Chondrocyte (in vitro differentiated cells): ENCODE measurements at places on chromosomes 5 and 9. TPM values are rescaled to one million over a fixed set of nuclear protein-coding genes. Genes with fewer than 3 reads are reported as not detected.

GRCh38 chr9:82989929-82990328 is 73.0 kb downstream of the RASEF start:
- DNase-seq: no peak
- H3K36me3 ChIP-seq: no peaks in the 10 kb centered on the region
- no peaks in the 10 kb centered on the region for H3K27me3 ChIP-seq
- H3K27ac ChIP-seq: no peak overlapping the region
- H3K4me3 ChIP-seq: no peak overlapping the region
- H3K4me1 ChIP-seq: peaks cover 20% of the 10 kb centered on the region

DNA sequence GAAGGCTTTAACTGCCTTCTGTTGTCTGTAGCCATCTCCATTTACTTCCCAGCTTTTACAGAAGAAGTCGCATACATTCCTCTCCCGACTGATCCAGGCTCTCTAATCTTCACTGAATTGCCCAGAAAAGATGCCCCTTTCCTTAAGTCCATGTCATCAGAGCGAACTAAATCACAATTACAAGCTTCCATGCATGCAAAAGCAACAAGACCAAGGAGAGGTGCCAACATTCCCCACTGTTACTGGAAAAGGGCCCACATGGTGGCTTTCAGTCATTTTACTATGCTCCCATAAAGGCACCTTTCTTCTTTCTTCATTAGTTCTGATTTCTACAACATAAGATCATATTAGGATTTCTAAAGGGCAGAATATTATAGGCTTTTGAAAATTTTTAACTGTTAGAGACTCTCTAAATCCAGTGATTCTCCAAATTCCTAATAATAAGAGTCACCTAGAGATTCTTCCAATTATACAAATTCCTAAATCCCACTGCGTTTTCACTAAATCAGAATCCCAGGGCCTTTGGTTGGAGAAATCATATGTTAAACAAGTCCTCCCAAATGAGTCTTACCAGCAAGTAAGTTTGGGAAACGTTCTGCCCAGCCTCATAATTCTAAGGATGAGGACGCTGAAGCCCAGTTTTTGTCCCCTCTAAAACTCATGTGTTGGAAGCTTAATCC is 17.0 kb upstream of the ZFR start:
- no peaks in the 10 kb centered on the region for H3K4me1 ChIP-seq
- no peaks in the 10 kb centered on the region for H3K36me3 ChIP-seq
- no peak overlapping the region for H3K4me3 ChIP-seq
- H3K27ac ChIP-seq: no peak overlapping the region

Gene PDLIM4
- total RNA-seq: 55.1 to 97.8 TPM (median 59.2 TPM) in 3 replicates

DNA sequence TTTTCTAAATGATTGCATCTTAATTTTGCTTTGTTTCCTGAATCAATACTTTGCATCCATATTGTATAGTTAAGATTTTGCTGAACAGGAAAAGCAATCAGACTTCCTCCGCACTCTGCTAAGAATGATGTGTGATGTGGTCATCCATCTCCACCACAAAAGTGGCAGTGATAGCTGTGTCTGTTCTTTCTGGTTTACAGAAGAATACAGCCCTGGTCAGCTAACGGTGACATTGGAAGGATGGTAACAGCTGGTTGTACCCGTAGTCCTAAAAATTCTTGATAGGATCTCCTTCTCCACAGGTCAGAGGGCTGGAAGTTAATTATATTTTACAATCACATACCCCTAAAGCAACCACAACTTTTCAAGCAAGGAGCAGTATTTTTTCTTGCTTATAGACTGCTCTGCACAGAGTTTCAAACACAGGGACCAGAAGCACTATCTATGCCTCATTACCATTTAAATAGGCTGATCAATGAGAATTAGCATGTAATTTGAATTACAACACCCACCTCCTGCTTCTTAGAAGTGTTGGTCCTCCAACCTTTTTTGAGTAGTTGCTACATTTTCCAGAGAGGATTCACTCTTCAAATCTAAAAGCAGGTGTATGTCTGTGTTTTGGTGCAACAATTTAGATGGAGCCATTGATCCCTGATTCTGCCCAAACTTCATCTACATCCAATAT is 1191.9 kb upstream of the NUDT12 start:
- DNase-seq: no peak
- H3K27me3 ChIP-seq: no peaks in the 10 kb centered on the region
- H3K36me3 ChIP-seq: no peaks in the 10 kb centered on the region
- no peak overlapping the region for H3K27ac ChIP-seq

DNA sequence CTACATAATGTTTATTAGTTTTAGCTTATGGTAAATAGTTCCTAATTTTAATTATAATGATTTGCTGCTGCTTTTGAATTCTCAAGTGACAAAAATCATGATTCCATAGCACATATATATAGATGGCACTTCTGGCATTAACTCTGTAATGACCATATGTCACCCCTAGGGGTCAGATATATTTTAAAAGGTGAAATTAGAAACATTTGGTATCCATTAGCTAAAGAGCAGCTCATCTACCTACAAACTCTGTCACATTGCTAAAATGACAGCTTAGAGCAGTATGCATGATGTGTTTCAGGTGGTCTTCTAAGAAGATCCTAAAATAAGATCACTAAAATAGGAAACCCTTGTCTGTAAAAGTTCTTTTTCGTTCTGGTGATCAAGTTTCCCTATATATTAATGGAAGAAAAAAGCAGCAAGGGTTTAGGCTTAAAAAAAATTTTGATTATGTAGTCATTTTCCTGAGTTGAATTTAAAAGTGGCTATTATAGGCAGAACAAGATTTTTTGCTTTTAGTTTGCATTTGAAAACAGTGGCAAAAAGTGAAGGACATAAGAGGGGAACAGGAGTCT is 157.7 kb upstream of the POU5F2 start:
- no peaks in the 10 kb centered on the region for H3K4me1 ChIP-seq
- no peak for DNase-seq
- no peaks in the 10 kb centered on the region for H3K36me3 ChIP-seq
- H3K27me3 ChIP-seq: no peaks in the 10 kb centered on the region
- H3K27ac ChIP-seq: no peak overlapping the region
- no peak overlapping the region for H3K4me3 ChIP-seq

Gene MARCHF3
- 1.5 to 2.2 TPM (median 2.0 TPM) in 3 replicates for total RNA-seq

GRCh38 chr9:128203024-128203706 is at the start of gene DNM1:
DNM1 (plus strand) TSS chr9:128203379; CDS start chr9:128203471, 92 bp downstream.
- H3K27me3 ChIP-seq: no peaks in the 10 kb centered on the region
- peak within 1 kb of the TSS; percentile 85 for H3K27ac ChIP-seq
- H3K36me3 ChIP-seq: no peaks in the 10 kb centered on the region

- H3K27ac ChIP-seq: no peak overlapping the region
- no peak overlapping the region for H3K4me3 ChIP-seq
- H3K27me3 ChIP-seq: no peaks in the 10 kb centered on the region
- DNase-seq: no peak
- peaks cover 4% of the 10 kb centered on the region for H3K36me3 ChIP-seq
Measured at GRCh38 chr5:139094154-139095131, 103.7 kb downstream of the SIL1 start.

DNA sequence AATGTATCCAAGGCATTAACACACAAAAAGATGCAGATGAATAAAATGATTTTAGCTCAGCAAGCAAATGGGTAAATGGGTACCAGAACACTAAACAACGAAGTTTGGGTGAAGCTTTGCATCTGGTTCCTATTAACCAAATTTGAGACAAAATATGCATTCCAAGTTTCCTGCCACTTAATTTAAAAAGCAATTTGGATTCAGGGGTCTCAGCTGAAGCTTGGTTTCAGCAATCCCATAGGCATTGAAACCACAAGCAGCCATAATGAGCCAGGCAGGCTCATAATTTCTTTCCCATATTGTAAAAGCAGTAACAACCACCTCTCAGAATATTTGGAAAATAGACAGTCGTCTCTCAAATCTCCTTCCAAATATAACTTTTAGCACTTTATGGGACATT is 138.9 kb downstream of the NXNL2 start:
- no peak for DNase-seq
- no peak overlapping the region for H3K4me3 ChIP-seq
- no peak overlapping the region for H3K27ac ChIP-seq
- no peaks in the 10 kb centered on the region for H3K27me3 ChIP-seq
- H3K4me1 ChIP-seq: no peaks in the 10 kb centered on the region

- no peak overlapping the region for H3K27ac ChIP-seq
- H3K36me3 ChIP-seq: peaks cover 3% of the 10 kb centered on the region
- DNase-seq: no peak
- H3K4me3 ChIP-seq: no peak overlapping the region
Measured at GRCh38 chr5:37034955-37035354, 158.4 kb downstream of the NIPBL start.

- no peak overlapping the region for H3K4me3 ChIP-seq
- DNase-seq: no peak
- H3K27me3 ChIP-seq: no peaks in the 10 kb centered on the region
Measured at GRCh38 chr5:92930057-92930456, 651.0 kb downstream of the NR2F1-AS1 start.

DNA sequence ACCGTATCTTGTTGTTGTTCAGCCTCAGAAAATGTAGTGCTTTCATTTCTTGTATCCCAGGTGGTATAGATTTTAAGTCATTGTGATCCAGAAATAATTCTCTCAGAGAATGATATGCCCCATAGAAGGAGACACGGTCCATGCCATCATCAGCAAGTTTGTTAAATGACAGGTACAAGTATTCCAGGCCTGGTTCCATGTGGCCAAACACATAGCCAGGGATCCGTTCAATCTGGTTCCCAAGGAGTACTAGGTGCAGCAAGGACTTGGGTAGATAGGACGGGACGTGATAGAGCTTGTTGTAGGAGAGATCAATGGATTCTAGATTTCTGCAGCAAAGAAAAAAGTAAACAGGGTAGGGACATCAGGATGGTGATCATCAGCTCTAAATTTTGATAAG is 18.4 kb upstream of the ASPN start:
- peaks cover 78% of the 10 kb centered on the region for H3K4me1 ChIP-seq
- no peak overlapping the region for H3K27ac ChIP-seq
- DNase-seq: no peak
- no peaks in the 10 kb centered on the region for H3K27me3 ChIP-seq
- H3K4me3 ChIP-seq: no peak overlapping the region

DNA sequence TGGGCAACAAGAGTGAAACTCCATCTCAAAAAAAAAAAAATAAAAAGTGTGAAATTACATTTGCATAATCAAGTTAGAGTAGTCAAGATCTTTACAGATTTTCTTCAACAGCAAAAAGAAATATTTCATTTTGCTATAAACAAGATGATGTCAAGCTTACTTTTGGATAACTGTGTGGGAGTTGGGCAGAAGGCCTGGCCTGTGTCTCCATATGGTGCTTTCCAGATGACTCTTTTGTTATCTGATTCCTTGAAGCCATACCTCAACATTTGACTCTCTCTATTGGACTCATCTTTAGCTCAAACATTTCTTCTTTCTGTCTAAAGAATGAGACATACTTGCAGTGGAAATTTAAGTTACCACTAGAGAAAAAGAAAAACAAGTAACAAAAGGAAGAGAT is 246.8 kb downstream of the MSX2 start:
- H3K4me3 ChIP-seq: no peak overlapping the region
- H3K4me1 ChIP-seq: no peaks in the 10 kb centered on the region
- no peak overlapping the region for H3K27ac ChIP-seq
- DNase-seq: no peak
- no peaks in the 10 kb centered on the region for H3K36me3 ChIP-seq

DNA sequence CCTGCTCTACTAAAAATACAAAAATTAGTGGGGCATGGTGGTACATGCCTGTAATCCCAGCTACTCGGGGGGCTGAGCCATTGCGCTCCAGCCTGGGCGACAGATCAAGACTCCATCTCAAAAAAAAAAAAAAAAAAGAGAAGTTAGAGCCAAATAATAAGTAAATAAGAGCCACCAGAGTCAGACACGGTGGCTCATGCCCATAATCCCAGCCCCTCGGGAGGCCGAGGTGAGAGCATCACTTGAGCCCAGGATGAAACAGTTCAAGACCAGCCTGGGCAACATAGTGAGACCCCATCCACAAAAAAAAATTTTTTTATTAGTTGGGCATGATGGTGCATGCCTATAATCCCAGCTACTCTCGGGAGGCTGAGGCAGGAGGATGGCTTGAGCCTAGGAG is 85.8 kb upstream of the LARP1 start:
- peaks cover 4% of the 10 kb centered on the region for H3K36me3 ChIP-seq
- H3K27ac ChIP-seq: no peak overlapping the region
- no peak overlapping the region for H3K4me3 ChIP-seq
